ENCODE measurements at places on chromosomes 12 and 14.

DNA sequence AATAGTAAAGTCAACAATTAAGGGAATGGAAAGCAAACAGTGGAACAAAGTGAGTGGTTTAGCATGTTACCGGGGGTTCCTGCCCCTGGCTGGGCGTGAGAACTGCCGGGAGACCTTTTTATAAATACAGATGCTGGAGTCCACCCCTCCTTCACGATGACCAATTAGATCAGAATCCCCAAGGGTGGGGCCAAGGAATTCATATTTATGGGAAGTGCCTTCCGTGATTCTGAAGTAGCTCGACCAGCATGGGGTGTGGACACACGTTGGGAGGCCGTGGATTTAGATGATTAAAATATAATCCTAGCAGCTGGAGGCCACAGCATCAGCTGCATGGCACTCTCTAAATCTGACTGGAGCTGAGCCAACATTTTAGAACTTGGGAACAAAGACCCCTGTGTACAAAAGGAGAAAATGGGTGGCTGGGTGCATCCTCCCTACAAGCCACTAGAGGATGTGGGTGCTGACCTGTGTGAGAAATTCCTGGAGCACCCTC is 87.9 kb downstream of the SRRM4 start:
- no peak for DNase-seq
- H3K36me3 ChIP-seq, result no peaks in the 10 kb centered on the region
- H3K27me3 ChIP-seq, result no peaks in the 10 kb centered on the region
- H3K27ac ChIP-seq, result no peak overlapping the region
- no peak overlapping the region for H3K4me3 ChIP-seq

GRCh38 chr12:120362516-120363273 is 6.3 kb downstream of the MSI1 start:
- H3K4me3 ChIP-seq, result no peak overlapping the region
- H3K4me1 ChIP-seq, result no peaks in the 10 kb centered on the region
- H3K36me3 ChIP-seq, result no peaks in the 10 kb centered on the region
- no peak for DNase-seq

GRCh38 chr12:4421590-4422031 is 24.0 kb downstream of the FGF6 start:
- no peak overlapping the region for H3K4me3 ChIP-seq
- H3K27ac ChIP-seq, result no peak overlapping the region
- no peaks in the 10 kb centered on the region for H3K4me1 ChIP-seq
- no peaks in the 10 kb centered on the region for H3K27me3 ChIP-seq
- no peak for DNase-seq

- H3K27ac ChIP-seq, result no peak overlapping the region
- no peaks in the 10 kb centered on the region for H3K36me3 ChIP-seq
- H3K27me3 ChIP-seq, result no peaks in the 10 kb centered on the region
- no peak for DNase-seq
Observed at GRCh38 chr12:96427269-96427729, 27.1 kb upstream of the CDK17 start.

Data from CD8-positive, alpha-beta memory T cell (primary cell).